ENCODE measurements at places on chromosomes 1 and 21.

GRCh38 chr1:97451046-97451826, 469.6 kb downstream of the DPYD start:
- DNase-seq = no peak

DNA sequence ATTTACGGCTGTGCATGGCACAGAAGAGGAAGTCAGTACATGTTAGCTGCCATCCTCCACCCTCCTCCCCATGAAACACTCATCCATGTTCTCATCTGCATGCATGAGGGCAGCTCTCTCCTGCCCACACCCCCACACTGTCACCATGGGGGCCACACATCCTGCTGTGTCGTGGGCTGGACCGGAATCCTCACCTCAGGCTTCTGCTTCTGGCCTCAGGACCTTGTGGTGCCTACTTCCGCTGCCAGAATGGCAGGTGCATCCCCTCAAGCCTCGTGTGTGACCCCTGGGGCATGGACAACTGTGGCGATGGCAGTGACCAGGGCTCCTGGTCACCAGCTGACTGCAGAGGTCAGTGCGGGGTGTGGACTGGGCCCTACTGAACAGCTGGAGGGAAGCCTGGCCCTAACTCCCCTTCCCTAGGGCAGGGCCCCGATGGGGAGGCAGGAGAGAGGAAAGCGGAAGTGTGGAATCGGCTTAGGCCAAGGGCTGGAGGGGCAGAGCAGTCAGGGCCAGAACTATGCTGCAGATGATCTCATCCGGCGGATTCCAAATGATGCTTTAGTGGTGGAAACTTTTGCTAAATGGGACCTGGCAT, 3.8 kb downstream of the LDLRAD2 start:
- peak; percentile 32 for DNase-seq

DNA sequence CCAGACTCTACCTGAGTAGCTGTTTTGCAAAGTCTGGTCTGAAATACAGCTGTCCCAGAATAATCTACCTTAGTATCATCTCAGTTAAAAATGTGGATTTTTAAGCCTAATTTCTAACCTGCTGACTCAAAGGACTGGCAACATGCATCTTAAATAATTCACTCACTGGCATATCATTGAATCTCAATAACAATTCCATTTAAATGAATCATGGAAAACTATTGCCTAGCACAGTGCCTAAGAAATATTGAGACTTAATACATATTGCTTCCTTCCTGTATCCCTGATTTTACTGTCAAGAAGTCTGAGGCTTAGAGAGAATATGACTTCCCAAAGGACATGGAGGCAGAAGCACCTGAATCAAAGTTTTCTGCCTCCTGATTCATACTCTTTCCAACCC, 3.1 kb downstream of the CCDC190 start:
- no peak for DNase-seq

DNA sequence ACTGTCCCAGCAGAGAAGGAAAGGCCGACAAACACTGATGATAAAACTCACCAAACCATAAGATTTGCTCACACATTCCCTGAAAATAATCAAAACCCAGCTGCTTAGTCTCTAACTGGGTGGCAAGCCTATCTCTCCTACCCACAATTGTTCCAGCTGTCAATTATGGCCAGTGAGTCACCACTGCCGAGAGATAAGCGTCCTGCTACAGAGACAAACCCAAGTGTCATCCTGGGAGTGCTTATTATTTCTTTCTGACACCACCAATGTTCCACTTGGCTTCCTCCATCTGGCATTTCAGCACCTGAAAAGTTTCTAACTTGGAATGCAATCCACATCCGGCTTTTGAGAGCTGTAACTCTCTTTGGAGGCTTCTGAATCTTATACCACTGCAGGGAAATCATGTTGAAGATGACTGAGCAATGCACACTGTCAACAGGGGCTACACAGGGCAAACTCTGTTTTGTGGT, 51.5 kb upstream of the VAV3 start:
- DNase-seq = peak; percentile 92

DNA sequence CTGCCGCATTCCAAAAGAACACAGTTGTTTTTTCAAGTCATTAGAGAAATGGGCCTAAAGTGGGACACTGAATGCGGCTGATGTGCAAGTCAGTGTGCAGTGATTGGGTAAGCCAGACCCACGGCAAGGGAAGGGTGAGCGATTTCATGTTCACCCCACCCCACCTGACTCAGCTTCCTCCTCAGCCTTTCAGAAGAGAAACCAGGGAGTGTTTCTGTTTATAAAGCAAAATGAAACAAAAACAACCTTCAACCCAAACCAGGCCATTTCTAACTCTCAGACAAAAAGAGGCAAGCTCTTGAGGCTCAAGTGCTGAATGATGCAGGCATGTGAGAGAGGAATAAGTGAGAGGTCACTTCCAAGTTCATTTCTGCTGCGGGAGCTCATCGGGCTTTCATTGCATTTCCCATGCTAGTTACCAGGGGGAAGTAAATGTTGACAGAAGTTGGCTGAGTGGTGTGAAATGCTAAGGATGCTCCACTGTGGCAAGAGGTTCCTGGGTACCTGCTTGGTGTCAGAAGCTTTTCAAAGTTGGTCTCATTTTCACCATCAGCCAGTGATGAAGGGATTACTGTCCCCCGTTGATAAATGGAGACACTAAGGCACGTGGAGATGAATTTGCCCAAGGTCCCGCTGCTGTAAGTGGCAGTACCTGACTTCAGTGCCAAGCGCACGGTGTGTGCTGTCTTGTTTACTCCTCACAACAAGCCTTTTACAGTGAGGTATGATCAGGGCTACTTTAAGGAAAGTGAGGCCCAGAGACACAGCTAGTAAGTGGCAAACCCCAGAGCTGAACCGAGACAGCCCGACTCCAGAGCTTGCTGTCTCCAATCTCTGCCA, 29.1 kb downstream of the STPG1 start:
- DNase-seq = peak; percentile 35

- DNase-seq = no peak
Observed at GRCh38 chr1:110570901-110571300, 35.3 kb downstream of the KCNA2 start.

GRCh38 chr1:13583595-13583965, at the start of gene PDPN:
PDPN (plus strand) TSS chr1:13583832; CDS start chr1:13584034, 202 bp downstream.
- no peak for DNase-seq

DNA sequence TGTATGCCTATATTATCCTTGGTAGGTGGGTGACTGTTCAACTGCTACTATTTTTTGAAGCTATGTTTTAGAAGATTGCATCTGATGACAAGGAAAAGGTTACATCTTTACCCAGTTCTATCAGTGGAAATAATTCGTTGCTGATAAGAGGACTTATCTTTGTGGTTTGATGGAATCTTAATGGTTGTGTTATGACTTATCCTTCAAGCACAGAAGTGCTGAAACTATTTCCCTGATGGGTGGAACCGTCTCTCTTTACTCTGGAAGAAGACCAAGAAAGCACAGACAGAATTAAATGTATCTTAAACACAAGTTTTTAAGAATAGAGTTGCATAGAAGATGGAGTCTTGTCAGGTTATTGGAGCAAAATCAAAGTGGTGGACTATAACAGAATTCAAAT, 437.7 kb upstream of the KAZN start:
- no peak for DNase-seq

- no peak for DNase-seq
Observed at GRCh38 chr1:200279810-200280411, 129.9 kb downstream of the ZNF281 start.

DNA sequence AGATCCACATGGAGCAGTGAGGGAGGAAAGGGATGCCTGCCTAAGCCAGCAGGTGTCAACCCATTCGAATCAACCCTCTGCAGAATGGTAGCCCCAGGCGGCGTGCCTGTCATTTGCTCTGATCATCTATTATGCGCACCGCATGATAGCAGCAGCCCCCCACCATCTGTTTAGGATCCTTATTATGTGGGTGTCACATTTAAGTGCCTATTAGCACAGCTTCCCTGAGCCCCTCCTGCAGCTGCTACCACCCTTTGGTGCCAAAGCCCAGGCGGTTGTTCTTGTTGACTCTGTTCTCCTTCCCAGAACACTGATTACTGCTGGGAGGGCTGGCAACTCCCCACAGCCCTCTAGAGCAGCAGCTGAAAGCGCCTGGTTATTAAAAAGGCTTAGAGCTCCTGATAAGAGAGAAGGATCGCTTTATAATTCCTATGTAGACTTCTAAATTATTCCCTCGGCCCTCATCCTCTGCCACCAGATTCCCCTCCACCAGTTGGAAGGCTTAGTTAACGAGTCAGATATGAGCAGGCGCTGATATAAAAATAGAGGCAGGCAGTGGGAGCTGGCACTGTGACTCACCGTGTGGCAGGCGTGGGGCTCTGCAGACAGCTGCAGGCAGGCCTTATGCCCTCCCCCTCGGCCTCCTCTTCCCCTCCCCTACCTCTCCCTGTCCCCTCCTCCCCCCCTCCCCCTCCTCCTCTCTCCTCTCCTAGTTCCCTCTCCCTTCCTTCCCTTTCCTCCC, 23.0 kb downstream of the ACTA1 start:
- DNase-seq = no peak

DNA sequence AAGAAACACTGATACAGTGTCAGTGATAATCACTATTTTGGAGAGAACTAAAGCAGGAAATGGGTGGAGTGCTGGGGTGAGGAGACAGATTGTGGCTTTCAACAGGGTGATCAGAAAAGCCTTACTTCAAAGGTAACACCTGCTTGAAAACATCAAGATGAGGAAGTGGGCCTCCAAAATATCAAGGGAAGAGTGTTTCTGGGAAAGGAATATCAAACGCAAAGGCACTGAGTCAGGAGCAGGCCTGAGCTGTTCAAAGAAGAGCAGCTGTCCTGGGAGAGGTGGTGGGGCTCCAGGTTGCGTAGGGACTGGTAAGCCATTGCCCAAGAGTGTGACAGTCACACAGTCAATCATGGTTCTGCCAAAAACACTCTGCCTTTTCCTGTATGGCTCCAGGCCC, 47.1 kb upstream of the ATP1A1 start:
- no peak for DNase-seq

DNA sequence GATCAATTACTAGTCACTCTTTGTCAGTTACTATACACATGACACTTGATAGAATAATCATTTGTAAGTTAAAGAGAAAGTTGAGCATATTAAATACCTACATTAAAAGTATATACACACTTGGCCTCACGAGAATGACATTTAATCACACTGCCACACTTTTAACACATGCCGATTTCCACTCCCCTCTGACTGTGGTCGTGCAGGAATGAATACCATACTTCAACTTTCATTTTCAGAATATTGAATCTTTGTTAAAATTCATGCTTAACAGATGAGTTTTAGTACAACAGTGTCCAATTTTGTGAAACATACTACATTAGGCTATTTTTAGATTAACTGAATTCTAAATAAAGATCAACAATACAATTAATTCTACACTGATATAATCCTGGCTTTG, 78.2 kb upstream of the SDC3 start:
- no peak for DNase-seq

DNA sequence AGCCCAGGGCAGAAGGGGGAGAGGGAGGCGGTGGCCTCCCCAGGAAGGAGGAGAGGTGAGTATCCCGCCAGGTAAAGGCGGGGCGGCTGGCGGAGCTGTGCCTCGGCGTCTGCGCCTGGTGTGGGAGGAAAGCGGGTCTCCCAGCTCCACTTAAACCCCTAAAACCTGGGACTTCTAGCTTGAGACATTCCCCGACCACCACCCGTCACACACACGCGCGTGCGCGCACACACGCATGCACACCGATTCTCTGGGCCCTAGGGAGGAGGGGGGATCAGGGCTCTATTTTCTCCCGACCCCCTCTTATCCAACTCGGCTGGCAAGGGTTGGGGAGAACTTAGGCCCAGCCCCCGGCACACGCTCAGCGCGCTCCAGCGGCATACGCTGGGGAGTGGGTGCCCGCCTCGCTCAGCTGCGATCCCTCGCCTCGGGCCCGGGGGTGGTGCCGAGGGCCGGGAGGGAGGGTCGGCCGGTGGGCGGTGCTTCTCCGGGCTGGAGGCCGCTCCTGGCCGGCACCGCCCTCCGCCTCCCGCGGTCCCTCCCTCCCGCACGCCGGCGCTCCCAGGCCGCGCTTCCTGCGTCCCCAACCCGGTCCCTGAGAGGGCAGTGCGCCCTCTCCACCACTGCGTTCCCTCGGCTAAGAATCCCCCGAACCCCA, at the start of gene TMEM51:
Gene TMEM51 (plus strand): TSS at position 564 of the 658 bp plus-strand sequence. CDS start 61,341 bp downstream, outside the sequence.
- no peak for DNase-seq

GRCh38 chr21:46097336-46098293, at the start of gene COL6A2:
COL6A2 (plus strand) TSS chr21:46098112.
- no peak for DNase-seq

- no peak for DNase-seq
Observed at GRCh38 chr21:24076179-24076578, 1531.1 kb downstream of the MRPL39 start.

DNA sequence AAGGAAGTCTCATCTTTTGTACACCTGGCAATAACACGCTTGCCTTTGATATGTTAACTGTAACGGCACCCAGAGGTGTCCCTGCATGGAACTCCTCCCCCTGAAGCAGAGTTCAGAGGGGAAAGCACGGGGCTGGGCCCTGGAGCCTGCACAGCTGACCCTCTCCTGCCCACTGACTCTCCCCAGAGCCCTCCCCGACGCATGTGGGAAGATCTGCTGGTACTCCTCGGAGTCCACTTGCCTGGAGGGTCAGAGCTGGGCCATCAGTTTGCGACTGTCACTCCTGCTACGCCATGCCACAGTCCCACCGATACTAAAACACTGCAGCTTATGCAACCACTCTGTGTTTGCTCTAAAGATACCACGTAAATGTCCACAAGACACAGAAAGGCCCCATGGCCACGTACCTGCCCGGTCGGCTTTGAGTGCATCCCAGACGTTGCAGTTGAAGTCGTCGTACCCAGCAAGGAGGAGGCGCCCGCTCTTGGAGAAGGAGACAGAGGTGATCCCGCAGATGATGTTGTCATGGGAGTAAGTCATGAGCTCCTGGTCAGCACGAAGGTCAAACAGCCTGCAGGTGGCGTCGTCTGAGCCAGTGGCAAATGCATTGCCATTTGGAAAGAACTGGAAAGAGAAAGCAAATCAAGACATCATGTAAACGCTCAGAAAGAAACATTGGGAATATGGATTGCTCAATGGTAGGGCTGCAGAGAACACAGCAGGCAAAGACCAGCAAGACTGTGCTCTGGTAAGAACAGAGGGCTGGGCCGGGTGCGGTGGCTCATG, 10.6 kb upstream of the NADK start:
- DNase-seq = no peak

GRCh38 chr1:39282537-39283216, 78.2 kb downstream of the MACF1 start:
- no peak for DNase-seq
